Type B pancreatic cell (in vitro differentiated cells): ENCODE measurements at places on chromosomes 11 and 22.
A peak's percentile ranks its signal among the peaks of the same experiment; 100 is the strongest.

- no peak for DNase-seq
- no peaks in the 10 kb centered on the region for H3K27me3 ChIP-seq
- H3K27ac ChIP-seq: no peak overlapping the region
- H3K36me3 ChIP-seq: no peaks in the 10 kb centered on the region
- peak overlapping the region; percentile 23 for H3K4me3 ChIP-seq
- peaks cover 8% of the 10 kb centered on the region for H3K4me1 ChIP-seq
Measured at GRCh38 chr11:35404388-35404775, 15.0 kb downstream of the SLC1A2 start.

GRCh38 chr11:77109236-77110019 lies 6.8 kb downstream of the OMP start:
- H3K27ac ChIP-seq: no peak overlapping the region
- H3K4me1 ChIP-seq: peaks cover 5% of the 10 kb centered on the region
- H3K36me3 ChIP-seq: no peaks in the 10 kb centered on the region
- no peaks in the 10 kb centered on the region for H3K27me3 ChIP-seq

DNA sequence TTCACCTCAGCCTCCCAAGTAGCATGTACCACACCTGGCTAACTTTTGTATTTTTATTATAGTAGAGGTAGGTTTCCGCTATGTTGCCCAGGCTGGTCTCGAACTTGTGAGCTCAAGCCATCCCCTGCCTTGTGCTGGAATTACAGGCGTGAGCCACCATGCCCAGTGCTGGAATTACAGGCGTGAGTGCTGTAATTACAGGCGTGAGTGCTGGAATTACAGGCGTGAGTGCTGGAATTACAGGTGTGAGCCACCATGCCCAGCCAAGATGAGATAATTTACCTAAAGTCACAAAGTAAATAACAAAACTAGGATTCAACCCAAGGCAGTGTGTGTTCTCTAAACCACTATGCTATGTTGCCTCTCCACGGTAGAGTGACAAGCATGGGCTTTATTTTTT lies 3.6 kb upstream of the UBXN1 start:
- DNase-seq: no peak
- no peaks in the 10 kb centered on the region for H3K36me3 ChIP-seq
- no peak overlapping the region for H3K27ac ChIP-seq
- peaks cover 21% of the 10 kb centered on the region for H3K4me1 ChIP-seq
- H3K4me3 ChIP-seq: no peak overlapping the region
- no peaks in the 10 kb centered on the region for H3K27me3 ChIP-seq

- no peaks in the 10 kb centered on the region for H3K36me3 ChIP-seq
- H3K27me3 ChIP-seq: no peaks in the 10 kb centered on the region
- H3K4me1 ChIP-seq: peaks cover 15% of the 10 kb centered on the region
Measured at GRCh38 chr11:61899146-61899841, 7.9 kb upstream of the FADS3 start.

GRCh38 chr22:17451316-17451715 lies 82.1 kb downstream of the CECR2 start:
- H3K4me1 ChIP-seq: peaks cover 11% of the 10 kb centered on the region
- peaks cover 17% of the 10 kb centered on the region for H3K36me3 ChIP-seq
- no peak for DNase-seq
- no peak overlapping the region for H3K4me3 ChIP-seq
- no peak overlapping the region for H3K27ac ChIP-seq
- no peaks in the 10 kb centered on the region for H3K27me3 ChIP-seq

DNA sequence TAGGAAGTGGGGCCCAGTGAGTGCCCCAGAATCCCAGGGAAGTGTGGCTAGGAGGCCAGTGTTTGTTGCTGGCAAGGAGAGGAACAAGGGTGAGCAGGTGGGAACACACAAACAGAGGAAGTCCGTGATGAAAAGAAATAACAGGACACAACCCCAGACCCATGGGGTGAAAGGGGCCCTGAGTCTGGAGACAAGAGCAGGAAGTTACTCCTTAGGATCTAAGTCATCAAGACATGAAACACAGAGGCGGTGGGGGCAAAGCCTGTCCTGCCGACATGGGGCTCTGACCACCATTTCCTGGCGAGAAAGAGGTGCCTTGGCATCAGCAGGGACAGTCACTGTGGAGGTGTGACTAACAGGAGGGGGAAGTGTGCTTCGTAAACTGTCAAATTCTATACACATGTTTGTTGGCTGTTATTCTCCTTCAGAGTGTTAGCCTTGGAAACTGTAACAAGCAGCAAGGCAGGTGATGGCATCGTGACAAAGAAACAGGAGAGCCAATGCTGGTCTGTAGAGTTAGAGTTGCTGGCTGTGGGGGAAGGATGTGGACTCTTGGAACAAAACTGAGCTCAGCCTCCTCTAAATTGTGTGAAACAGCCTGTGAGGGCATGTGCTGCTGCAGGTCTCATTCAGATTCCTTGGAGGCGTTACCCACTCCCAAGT lies 21.7 kb downstream of the CHST1 start:
- H3K4me3 ChIP-seq: no peak overlapping the region
- H3K4me1 ChIP-seq: no peaks in the 10 kb centered on the region
- peaks cover 17% of the 10 kb centered on the region for H3K27me3 ChIP-seq
- peaks cover 1% of the 10 kb centered on the region for H3K36me3 ChIP-seq
- no peak for DNase-seq

GRCh38 chr11:62732830-62733229 lies 4.5 kb downstream of the TTC9C start:
- H3K36me3 ChIP-seq: peaks cover 9% of the 10 kb centered on the region
- H3K4me1 ChIP-seq: peaks cover 6% of the 10 kb centered on the region
- H3K27ac ChIP-seq: peak overlapping the region; percentile 6
- no peaks in the 10 kb centered on the region for H3K27me3 ChIP-seq
- no peak for DNase-seq
- no peak overlapping the region for H3K4me3 ChIP-seq

- H3K27me3 ChIP-seq: peaks cover 4% of the 10 kb centered on the region
- DNase-seq: no peak
- no peaks in the 10 kb centered on the region for H3K4me1 ChIP-seq
- no peak overlapping the region for H3K4me3 ChIP-seq
- H3K27ac ChIP-seq: no peak overlapping the region
- H3K36me3 ChIP-seq: no peaks in the 10 kb centered on the region
Measured at GRCh38 chr11:63042596-63042995, 27.0 kb upstream of the SLC22A8 start.

DNA sequence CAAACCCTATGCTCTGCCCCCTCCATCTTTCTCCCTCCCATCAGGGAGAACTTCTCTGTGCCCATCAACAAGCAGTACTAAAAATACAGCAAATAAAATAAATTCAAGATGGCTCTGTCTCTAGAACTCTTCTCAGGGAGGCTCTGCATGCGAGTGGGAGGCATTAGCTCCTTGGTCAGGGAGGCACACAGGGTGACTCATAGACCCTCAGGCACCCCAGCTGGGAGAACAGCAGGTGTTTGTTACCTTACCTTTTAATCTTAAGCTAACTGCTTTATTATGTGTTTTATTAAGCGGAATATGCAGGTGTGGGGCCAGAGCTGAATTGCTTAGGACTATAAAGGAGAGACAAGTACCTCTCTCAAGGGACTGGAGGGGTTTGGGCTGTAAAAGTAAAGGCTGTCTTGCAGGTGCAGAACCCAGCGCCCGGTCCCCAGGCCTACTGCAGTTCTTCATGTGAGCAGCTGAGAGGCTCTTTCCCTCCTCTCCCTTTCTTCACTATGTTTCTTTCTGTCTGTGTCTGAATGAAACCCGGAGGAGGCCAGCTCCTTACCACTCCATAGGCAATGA lies 20.8 kb downstream of the CSNK2A3 start:
- H3K4me3 ChIP-seq: no peak overlapping the region
- H3K27me3 ChIP-seq: no peaks in the 10 kb centered on the region
- H3K27ac ChIP-seq: no peak overlapping the region
- H3K4me1 ChIP-seq: peaks cover 18% of the 10 kb centered on the region

- no peak overlapping the region for H3K27ac ChIP-seq
- H3K27me3 ChIP-seq: no peaks in the 10 kb centered on the region
- H3K4me1 ChIP-seq: no peaks in the 10 kb centered on the region
- no peaks in the 10 kb centered on the region for H3K36me3 ChIP-seq
- DNase-seq: no peak
Measured at GRCh38 chr11:103024086-103024485, 67.9 kb downstream of the DCUN1D5 start.

DNA sequence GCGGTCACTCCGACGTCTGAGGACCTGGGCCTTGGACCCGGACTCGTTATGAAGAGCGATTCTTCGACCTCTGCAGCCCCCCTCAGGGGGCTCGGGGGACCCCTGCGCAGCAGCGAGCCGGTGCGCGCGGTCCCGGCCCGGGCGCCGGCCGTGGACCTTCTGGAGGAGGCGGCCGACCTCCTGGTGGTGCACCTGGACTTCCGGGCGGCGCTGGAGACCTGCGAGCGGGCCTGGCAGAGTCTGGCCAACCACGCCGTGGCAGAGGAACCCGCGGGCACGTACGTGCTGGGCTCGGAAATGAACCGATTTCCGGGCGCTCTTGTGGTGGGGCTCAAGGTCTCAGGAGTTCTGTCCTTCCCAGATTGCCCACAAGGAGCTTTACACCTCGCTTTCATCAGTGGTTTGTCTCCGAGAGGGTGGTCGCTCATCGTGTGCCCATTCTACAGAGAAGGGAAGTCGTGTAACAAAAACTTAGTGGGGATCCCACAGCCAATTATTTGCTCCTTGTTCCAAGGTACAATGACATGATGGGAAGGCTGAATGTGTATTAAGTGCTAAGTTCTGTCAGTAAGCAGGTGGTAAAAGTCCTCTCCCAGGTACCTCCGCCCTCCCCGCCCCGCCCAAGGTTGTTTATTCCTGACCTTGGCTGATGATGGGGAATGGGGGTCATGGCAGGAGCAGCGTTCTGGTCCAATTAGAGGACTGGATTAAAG lies 695 bp downstream of the PEX26 start:
- peaks cover 22% of the 10 kb centered on the region for H3K4me1 ChIP-seq
- peak overlapping the region; percentile 84 for H3K27ac ChIP-seq
- DNase-seq: no peak
- peak overlapping the region; percentile 98 for H3K4me3 ChIP-seq
- H3K36me3 ChIP-seq: peaks cover 26% of the 10 kb centered on the region

- peaks cover 4% of the 10 kb centered on the region for H3K36me3 ChIP-seq
- H3K27me3 ChIP-seq: no peaks in the 10 kb centered on the region
- no peak overlapping the region for H3K27ac ChIP-seq
- no peak overlapping the region for H3K4me3 ChIP-seq
- no peak for DNase-seq
- H3K4me1 ChIP-seq: no peaks in the 10 kb centered on the region
Measured at GRCh38 chr11:58888579-58888978, 44.1 kb upstream of the GLYATL2 start.

DNA sequence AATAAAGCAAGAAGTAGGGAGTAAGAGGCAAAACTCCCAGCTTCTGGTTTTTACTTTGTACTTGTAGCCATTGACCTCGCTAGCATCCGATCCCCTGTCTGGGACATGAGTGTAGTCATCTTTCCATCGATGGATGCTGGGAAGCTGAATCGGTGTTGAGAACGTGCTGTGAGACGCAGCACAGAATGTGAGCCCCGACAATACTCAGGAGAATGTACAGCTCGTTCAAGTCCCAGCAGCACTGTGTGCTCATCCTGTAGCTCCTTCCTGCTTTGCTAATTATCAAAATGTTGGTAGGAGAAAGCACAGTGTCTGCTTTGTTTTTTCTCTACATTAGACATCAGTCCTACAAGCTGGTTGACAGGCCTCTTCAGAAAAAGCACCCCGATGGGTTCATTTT lies 56.6 kb downstream of the JAM3 start:
- H3K4me1 ChIP-seq: peaks cover 35% of the 10 kb centered on the region
- no peak overlapping the region for H3K27ac ChIP-seq
- no peak for DNase-seq
- peaks cover 7% of the 10 kb centered on the region for H3K36me3 ChIP-seq

DNA sequence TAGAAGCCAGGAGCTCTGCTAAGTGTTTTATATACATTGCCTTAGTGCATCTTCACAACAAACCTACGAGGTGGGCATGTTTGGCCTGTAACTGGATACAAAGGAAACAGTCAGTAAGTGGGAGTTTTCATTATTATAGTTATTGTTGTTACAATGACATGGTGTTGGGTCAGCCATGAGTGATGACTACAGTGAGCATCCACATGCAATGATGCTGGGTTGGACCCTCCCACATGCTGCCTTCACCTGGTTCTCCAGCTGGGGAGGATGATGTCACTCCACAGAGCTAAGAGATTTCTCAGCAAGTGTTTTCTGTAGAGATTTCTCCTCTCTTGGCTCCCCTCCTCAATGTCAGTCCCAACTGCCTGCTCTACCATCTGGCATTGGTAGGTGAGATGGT lies 59.3 kb downstream of the EHF start:
- peaks cover 5% of the 10 kb centered on the region for H3K4me1 ChIP-seq
- H3K4me3 ChIP-seq: no peak overlapping the region
- H3K27me3 ChIP-seq: no peaks in the 10 kb centered on the region
- no peaks in the 10 kb centered on the region for H3K36me3 ChIP-seq
- no peak for DNase-seq
